GDM1 (cell line): ENCODE measurements at places on chromosomes 5 and 9.

DNA sequence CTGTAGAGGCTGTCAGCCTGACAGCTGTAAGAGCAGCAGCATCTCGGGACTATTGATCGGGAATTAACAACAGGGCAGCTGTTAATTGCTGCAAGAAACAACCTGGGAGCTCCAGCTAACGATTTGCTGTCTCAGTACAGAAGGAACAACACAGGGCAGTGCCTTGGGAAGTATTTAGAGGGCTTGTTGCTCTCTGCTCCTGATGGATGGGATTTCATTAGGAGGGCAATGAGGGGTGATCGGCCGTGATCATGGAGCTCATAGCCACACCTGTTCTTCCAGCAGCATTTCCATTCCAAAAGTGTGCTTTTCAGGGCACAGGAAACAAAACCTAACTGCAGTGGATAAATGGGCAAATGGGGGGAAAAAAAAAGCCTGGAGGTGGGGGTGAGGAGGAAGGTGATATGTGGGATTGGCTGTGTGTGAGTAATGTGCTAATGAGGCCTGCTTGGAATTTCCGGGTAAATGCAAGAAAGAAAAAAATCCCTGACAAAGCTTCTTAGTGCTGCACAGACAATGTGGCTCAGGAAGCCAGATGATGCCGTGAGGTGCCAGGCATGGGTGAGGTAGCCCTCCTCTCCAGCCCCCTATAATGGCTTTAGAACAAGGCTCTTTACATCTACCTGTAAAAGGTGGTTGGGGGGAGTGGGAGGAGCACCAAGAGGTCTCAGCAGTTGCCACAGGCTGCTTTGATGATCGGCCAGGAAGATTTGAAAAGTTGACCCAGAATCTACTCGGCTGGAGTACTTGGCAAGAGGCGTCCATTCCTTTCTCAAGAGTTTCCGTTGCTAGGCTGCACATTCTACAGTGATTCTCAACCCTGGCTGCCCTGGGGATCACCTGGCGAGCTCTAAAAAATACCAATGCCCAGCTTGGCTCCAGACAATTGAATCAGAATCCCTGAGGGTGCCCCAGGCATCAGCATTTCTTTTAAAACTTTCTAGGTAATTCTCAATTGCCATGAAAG is 139.5 kb upstream of the KLF9 start:
- no peak for DNase-seq

DNA sequence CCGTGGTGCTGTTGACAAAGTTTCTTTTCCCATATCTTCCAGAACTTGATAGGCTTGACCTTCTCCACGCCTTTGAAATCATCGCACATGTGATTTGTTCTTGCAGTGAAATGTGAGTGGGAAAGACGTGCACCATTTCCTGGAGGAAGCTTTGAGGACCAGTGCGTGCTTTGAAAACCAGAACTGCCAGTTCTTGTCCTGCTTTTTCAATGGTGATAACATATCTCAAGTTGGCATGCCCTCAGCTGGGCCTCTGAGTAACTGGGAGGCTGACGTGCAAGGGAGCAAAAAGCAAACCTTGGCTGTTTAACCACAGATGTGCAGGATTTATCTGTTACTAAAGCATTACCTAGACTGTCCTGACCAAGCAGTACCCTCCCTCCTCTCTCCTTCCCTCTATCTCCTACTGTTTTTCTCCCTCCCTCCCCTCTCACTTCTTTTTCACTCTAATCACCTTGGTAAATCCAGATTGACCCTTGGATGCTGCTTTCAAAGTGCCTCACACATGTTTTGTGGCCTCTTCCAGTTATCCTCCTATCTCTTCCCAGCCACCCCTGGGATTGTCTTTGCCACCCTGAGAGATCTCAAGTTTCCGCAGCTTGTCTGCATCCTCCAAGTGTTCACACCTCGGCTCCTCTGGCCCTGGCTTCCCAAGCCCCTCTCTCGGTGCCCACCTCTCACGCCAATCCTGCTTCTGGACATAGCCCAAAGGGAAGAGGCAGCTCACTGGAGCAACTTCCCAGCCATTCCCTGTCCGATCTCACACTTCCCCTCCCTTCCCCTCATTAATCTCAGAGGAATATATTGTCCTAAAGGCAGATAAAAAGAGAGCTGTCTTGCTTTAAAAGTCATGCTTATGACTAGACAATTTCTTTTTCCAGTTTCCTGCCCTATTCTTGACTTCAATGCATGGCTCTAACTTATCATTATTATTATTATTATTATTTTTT is 198.3 kb downstream of the ERCC6L2 start:
- no peak for DNase-seq

- DNase-seq: no peak
Measured at GRCh38 chr5:82072138-82072537, 100.3 kb downstream of the ATG10 start.

DNA sequence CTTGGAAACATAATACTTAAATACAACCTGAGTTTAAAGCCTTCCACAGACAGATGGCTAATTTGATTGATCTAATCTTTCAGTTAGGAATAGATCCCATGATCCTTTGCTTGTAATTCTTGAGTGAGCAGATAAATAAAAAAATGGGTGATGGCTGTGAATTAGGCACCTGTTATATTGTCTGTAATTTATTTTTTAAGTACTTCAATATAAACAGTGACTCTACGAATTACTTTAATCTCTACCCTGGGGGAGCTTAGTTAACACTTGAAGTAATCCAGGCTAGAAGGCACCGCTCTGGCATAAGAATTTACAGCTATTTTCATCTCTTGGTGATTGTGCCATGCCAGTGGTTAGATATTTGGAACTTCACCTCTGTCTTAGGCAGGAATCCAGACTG is 9.0 kb downstream of the EGFLAM start:
- DNase-seq: no peak

GRCh38 chr5:153617190-153617589 is 126.7 kb downstream of the GRIA1 start:
- no peak for DNase-seq

DNA sequence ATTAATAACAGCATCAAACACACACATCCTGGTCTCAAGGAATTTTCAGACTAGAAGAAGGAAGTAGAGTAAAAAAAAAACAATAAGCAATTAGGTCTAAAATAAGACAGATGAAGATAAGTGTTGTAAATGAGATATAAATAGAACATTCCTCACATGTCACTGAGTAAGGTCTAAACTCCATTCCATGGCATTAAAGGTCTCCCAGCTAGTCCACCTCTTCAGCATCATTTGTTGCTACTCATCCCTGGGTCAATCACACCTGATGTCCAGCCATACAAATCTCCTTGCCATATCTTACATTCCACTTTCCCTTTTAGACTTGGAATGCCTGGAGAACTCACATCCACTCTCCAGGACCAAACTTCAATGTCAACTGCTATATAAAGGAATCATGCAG is 214.1 kb upstream of the KLF4 start:
- no peak for DNase-seq

- no peak for DNase-seq
Measured at GRCh38 chr5:43301653-43302091, 11.5 kb downstream of the HMGCS1 start.

GRCh38 chr9:104280178-104280560 is 186.1 kb downstream of the SMC2 start:
- DNase-seq: no peak

- DNase-seq: no peak
Measured at GRCh38 chr5:98769959-98770208, 3.6 kb upstream of the RGMB start.

GRCh38 chr9:78463750-78464149 is 166.8 kb downstream of the PSAT1 start:
- no peak for DNase-seq

DNA sequence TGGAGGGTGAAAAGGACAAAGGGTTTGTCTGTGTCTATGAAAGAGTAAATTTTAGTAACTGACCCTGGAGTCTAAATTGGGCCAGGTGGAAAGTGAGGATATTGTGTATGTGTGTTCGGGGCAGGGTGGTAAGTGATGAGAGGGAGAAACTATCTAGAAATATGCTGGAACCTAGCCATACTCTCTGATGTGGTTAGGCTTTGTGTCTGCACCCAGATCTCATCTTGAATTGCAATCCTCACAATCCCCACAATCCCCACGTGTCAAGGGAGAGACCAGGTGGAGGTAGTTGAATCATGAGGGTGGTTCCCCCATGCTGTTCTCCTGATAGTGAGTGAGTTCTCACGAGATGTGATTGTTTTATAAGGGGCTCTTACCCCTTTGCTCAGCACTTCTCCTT is 60.6 kb downstream of the COMMD10 start:
- DNase-seq: no peak

DNA sequence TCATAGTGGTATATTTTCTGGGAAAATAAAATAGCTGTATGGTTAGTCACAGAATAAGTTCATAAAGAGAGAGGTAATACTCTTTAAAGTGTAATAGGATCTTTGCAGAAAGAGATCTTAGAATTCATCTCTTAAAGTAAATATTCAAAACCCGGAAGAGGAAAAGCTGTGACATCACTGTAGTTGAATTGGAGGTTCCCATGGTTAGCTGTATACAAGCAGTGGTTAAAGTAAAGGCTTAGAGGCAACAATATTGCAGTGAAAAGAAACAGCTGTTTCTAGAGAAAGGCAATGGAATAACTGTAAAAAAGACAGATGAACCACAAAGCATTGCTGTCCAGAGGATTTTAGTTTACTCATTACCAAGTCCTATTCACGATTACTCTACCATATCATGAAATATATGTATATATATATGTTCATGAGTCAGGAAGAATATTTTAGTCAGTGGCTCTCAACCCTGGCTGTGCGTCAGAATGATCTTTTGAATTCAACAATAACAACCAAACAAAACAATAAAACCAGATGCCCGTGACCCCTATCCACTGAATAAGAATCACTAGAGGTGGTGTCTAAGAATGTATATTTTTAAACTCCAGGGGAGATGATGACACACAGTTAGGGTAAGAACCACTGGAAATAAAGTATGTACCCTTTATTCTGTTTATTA is 4.7 kb downstream of the ERCC6L2 start:
- DNase-seq: no peak

DNA sequence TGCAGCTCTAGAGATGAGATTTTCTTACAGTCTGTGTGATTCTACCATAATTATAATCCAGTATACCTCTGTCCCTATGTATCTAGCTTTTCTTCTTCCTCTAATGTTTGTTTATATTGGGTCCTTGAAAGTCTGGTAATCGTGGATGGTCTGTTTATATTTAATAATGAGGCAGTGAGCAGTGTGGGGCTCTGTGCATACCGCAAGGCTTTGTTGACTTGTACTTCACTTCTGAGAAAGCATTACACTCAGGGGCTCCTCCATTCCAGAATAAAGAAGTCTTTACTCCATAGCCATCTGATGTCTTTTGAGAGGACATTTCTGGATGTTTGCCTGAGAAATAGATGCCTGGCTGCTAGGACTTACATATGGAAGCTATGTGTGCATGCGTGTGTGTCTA is 4.5 kb upstream of the MPDZ start:
- no peak for DNase-seq

DNA sequence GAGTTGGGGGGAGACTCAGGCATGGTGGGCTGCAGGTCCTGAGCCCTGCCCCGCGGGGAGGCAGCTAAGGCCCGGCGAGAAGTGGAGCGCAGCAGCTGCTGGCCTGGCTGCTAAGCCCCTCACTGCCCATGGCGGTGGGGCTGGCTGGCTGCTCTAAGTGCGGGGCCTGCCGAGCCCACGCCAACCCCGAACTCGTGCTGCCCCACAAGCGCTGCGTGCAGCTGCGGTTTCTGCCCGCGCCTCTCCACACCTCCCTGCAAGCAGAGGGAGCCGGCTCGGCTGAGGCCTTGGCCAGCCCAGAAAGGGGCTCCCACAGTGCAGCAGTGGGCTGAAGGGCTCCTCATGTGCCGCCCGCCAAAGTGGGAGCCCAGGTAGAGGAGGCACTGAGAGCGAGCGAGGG is 1355.1 kb upstream of the WWC1 start:
- no peak for DNase-seq

DNA sequence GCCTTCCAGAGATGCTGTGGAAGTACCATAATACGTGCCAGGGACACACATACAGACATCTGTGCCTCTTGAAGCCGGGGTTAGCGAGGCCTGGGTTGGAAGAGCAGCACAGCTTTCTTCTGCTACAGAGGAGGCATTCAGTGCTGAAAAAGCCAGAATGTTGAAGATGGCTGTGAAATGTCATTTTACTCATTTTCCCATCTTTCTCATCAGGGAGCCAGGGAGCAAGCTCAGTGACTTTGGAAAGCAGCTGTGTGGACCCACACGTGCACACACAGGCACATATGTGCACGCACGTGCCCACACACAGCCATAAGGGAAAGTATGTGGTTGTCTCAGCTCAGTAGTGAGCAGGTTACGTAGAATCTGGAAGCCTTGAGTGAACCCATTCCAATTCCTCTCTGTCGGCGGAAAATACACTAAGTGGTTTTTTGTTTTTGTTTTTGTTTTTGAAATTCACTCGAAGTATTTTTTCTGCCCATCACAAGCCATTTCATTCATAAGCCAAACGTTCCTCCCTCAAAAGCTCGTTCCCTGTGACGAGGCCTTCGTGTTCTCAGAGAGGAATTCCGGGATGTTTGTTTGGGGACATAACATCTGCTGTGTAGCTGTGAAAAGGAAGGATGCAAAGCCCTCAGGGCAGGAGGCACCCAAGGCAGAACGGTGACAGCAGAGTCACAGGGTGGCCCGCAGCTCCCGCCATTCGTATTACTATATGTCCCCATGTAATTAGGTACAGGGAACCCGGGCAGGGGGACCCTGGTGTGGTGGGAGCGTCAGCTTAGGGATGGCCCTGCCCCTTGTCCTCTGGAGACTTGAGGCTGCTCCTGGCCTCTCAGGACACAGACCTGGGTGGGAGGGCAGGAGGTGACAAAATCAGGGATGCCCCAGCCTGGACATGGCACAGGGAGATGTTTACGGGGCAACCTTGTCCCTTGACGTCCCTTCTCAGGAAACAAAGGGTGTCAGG is 29.0 kb upstream of the ANKRD33B start:
- DNase-seq: no peak

DNA sequence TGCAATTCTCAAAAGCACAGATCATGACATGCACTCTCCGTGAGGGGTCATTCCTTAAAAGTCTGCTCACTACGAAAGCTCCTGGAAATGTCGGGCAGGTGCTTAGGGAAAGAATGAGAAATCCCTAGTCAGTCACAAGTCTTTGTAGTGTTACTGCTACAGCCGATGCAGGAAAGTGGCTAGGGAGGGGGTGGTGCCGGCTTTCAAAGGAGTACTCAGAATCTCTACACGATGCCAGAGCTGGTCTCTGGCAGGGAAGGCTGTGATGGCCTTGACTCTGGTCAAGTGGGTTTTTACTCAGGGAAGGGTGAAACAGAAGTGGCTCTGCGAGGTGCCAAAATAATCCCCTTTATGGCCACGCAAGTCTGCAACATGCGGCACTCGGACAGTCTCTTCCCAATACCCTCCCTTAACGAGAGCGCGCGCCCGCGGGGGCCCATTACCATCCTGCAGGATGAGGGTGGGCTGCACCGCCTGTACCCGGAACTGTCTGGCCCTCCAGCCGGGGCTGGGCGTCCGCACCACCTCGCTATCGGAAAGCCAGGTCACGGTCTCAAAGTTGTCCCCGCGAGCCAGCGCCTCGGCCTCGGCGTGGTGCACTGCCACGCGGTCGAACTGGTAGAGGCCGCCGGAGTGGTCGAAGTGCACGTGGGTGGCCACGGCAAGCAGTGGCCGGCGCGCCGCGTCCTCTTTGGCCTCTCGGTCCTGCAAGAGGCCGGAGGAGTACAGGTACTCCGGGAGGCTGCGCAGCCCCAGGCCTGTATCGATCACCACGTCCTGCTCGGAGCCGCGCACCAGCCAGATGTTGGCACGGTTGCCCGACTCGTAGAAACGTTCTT is 956 bp downstream of the MBLAC2 start:
- no peak for DNase-seq

- no peak for DNase-seq
Measured at GRCh38 chr9:29437526-29437925, 1864.2 kb upstream of the C9orf72 start.
